Stimulated activated CD4-positive, alpha-beta T cell treated with anti-CD3 and anti-CD28 coated beads, TNF-alpha, amount 100 ng/mL, for 48 hours (primary cell): ENCODE measurements at places on chromosomes 4 and X.

DNA sequence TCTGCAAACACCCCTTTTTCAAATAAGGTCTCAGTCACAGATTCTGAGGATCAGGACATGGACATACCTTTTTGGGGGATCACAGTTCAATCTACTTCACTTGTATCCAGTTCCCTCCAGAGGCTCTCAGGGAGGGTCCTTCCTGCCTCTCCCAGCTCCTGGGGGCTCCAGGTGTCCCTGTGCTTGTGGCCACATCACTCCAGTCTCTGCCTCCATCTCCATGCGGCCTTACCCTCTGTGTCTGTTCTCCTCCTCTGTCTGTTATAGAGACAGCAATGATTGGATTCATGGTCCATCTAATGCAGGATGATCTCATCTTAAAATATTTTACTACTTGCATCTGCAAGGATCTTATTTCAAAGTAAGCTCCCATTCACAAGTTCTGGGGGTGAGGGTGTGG lies 269.6 kb downstream of the ASMT start:
- no peak for DNase-seq

DNA sequence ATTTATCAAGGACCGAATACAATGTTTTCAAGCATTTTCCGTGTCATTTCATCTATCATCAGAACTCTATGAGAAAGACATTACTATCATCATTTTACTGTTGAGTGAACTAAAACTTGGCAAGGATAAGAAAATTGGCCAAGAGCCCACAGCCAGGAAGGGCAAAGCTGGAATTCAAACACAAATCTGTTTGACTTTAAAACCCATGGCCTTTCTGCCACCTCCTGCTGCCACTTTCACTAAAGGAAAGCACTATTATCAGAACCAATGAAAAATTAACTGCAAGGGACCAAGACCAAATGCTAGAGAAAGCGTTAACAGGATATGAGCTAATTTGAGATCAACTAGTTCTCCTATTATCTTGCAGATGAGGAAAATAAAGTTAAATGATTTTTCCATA lies 2759.2 kb downstream of the ARAP2 start:
- no peak for DNase-seq

DNA sequence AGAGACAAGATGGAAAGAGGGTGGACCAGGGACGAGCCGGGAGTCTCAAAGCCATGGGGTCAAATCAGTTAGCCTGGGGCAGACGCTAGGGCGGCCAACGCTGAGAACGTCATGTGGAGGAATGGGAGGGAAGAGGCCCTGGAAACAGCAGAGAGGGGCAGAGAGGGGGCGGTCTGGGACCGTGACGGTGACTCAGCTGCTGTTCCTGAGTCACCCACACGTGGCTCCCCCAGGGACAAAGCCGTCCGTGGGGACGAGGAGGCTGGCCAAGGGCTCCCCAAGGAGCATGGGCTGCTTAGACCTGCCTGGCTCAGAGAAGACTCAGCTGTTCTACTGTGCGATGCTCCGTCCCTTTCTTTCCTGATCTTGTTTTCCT lies 108.4 kb upstream of the LRPAP1 start:
- DNase-seq, result no peak

- DNase-seq, result no peak
These were observed 30.1 kb downstream of the RASSF6 start for GRCh38 chr4:73589887-73590801.

DNA sequence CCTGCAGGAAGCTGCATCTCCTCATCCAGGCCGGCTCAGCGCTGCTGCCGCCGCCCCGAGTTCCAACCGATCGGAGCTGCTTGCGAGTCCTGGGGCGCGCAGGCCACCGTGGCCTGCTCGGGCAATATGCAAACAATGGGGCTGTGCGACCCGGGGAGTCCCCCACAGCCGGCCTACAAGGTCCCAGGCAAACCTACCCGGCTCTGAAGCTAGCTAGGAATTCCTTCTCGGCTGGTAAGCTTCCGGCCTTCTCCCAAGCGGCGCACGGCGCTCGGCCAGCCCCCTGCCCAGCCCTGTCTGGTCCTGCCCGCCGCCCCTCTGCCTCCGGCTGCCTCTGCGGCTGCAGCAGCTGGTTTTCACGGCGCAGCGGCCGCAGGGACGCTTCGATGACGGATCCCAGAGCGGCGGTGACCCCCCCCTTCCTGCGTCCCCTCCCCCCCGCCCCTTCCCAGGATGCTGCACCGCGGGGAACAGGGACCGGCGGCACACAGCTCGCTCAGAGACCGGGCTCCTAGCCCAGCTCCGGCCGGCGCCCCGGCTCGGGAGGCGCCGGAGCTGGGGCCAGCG lies 59.4 kb downstream of the TSC22D3 start:
- no peak for DNase-seq

- DNase-seq, result no peak
These were observed 5.1 kb downstream of the RAB33B start for GRCh38 chr4:139458999-139459398.
